Endothelial cell of umbilical vein (primary cell): ENCODE measurements at places on chromosomes 13 and 19. TPM values are rescaled to one million over a fixed set of nuclear protein-coding genes. Genes with fewer than 3 reads are reported as not detected.

The KRTDAP gene
- total RNA-seq, result not detected in 2 replicates

DNA sequence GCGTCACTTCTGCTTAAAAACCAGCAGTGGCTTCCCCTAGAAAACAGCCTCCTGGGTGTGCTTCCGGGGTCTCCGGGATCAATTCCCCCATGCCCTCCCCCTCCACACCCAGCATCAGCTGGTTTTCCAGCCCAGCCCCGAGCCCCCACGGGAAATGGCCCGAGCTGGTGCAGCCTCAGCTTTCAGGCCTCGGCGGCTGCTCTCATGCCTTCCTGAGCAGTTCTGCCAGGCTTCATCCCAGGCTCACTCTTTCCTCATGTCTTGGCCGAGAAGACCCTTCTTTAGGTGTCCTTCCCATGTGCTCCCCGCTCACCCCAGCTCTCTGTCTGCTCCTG, 103.1 kb upstream of the RNF113B start:
- H3K4me1 ChIP-seq, result no peaks in the 10 kb centered on the region
- DNase-seq, result no peak
- no peaks in the 10 kb centered on the region for H3K27me3 ChIP-seq
- no peaks in the 10 kb centered on the region for H3K36me3 ChIP-seq
- no peak overlapping the region for H3K27ac ChIP-seq

GRCh38 chr19:45150751-45151281, 10.0 kb downstream of the NKPD1 start:
- peaks cover 15% of the 10 kb centered on the region for H3K27me3 ChIP-seq
- H3K4me1 ChIP-seq, result peaks cover 18% of the 10 kb centered on the region
- H3K4me3 ChIP-seq, result no peak overlapping the region
- DNase-seq, result no peak
- H3K27ac ChIP-seq, result no peak overlapping the region
- no peaks in the 10 kb centered on the region for H3K36me3 ChIP-seq

DNA sequence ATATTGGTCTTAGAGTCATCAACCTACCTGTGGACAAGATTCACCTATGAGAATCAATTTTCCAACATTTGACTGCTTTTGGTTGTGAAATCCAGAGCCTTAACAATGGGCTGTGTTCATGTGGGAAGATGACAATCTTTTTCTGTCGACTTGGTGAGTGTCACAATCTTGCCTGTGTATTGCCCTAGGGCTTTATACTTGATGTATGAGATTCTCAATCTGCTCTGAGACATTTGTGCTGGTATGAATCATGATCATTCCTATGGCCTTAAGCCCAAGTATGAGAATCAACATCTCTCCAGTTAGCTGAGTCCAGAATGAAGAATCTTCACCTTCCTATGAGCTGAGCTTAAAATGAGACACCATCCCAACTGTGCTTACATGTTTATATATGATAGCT, 68.7 kb downstream of the ZNF726 start:
- no peak overlapping the region for H3K27ac ChIP-seq
- no peaks in the 10 kb centered on the region for H3K36me3 ChIP-seq
- no peaks in the 10 kb centered on the region for H3K4me1 ChIP-seq
- H3K4me3 ChIP-seq, result no peak overlapping the region
- no peaks in the 10 kb centered on the region for H3K27me3 ChIP-seq
